ENCODE measurements at places on chromosomes 11 and 22.

- DNase-seq, result no peak
Measured at GRCh38 chr11:45280449-45280848, 5.7 kb downstream of the SYT13 start.

- DNase-seq, result no peak
Measured at GRCh38 chr11:33158596-33159275, 2.5 kb downstream of the CSTF3 start.

DNA sequence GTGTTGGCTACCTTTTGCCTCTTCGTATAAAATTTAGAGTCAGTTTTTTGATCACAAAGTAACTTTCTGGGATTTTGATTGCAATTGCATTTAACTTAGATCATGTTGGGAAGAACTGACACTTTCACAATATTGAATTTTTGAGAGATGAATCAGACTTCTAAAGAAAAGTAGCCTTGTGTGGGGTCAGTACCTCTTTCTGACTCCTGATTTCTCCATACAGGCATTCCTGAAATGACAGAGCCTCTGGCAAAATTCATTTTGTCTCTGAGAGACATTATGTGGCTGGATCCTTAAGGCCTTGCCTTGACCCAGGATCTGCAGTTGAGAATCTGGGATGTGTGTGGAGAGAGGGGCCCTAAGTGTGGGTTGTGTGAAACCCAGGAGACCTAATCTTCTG, 37.8 kb downstream of the PPFIBP2 start:
- DNase-seq, result no peak

GRCh38 chr11:75073459-75074190, 23.1 kb downstream of the OR2AT4 start:
- no peak for DNase-seq

- no peak for DNase-seq
Measured at GRCh38 chr11:131664293-131664692, 293.9 kb downstream of the NTM start.

DNA sequence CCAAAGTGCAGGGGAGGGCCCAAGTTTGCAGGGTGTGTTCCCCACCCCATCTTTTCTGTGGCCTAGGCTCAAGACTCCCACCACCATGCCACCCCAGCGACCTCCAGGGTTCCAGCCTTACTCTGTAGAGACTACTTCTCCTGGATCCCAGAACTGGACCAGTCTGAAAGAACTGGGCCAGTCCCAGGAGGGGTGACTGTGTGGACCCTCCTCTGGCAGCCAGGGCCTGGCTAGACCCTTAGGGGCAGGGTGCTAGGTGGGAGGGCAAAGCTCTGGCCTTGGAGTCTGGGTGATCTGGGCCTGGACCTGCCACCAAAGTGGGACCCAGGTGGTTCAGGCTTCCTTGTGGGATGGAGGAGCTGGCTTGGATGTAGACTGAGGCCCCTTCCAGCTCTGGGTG, 41.8 kb upstream of the ACCSL start:
- no peak for DNase-seq

DNA sequence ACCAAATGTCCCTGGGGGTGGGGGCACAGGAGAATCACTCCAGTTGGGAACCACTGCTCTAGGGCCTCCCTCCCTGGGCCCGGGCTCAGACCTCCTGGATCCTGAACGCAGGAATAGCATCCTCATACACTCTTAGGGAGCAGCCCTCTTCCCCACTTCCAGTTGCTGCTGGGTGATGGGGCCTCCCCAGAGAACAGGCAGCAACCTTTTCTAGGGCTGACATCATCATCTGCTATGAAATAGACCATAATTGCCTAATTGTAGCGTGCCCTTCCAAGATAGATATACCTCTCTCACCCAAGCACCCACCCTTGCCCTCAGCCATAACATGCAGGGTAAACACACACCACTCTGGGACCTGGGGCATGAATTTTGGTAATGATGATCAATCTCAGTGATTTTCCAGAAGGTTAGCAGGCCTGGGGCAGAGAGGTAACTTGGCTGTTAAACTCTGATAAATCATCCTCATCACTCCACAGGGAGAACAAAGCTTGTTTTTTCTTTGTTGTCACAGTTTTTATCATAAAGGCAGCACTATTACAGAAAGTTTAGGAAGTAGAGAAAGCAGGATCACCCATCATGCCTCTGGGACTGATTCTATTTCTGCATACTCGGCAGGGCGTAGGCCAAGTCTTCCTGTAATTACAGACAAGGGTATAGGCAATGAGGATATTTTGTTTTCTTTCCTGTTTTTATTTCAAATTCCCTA, 88.3 kb upstream of the PRDM11 start:
- DNase-seq, result no peak

- no peak for DNase-seq
Measured at GRCh38 chr22:19786264-19786585, 25.6 kb downstream of the TBX1 start.

DNA sequence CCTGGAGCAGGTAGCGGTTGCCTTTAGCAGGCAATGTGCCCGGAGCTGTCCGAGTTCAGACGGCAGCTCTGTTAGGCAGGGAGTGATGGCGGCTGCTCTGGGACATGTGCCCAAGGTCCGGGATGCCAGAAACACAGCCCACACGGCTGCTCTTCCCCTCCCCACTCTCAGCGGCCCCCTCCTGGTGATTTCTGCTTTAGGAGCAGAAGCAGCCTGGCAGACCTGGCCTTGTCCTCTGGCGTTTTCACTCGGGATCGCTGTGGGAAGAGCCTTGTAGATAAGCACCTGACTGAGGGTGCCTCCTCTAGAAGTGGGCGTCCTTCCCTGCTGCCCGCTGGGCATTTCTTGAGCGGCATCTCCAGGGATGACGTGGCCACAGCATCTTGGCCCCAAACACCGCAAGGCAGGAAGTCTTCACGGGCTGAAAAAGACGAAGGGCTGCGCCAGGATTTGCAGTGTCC, 392.2 kb downstream of the TBC1D22A start:
- no peak for DNase-seq

GRCh38 chr11:34860034-34860433, 56.1 kb downstream of the APIP start:
- DNase-seq, result no peak

- no peak for DNase-seq
Measured at GRCh38 chr11:26993965-26994457, at the start of gene FIBIN. FIBIN (plus strand) TSS chr11:26994112; CDS start chr11:26994527, 415 bp downstream.

DNA sequence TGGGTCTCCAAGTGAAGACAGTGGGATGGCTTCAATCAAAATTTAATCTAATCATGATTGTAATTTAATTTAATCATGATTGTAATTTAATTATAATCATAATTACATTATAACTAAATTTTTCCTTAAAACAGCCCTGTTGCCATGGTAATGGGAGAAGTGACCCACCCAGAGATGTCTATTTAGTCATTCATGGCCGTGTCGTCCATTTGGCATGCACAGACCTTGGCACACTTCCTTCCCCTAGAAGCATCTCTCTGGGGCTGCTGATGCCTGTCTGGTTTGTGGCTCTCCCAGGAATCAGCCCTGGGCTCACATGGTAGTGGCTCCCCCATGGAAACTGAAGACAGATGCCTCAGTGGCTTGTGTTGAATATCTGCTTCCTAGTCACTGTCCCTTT, 27.0 kb downstream of the P4HA3 start:
- no peak for DNase-seq

DNA sequence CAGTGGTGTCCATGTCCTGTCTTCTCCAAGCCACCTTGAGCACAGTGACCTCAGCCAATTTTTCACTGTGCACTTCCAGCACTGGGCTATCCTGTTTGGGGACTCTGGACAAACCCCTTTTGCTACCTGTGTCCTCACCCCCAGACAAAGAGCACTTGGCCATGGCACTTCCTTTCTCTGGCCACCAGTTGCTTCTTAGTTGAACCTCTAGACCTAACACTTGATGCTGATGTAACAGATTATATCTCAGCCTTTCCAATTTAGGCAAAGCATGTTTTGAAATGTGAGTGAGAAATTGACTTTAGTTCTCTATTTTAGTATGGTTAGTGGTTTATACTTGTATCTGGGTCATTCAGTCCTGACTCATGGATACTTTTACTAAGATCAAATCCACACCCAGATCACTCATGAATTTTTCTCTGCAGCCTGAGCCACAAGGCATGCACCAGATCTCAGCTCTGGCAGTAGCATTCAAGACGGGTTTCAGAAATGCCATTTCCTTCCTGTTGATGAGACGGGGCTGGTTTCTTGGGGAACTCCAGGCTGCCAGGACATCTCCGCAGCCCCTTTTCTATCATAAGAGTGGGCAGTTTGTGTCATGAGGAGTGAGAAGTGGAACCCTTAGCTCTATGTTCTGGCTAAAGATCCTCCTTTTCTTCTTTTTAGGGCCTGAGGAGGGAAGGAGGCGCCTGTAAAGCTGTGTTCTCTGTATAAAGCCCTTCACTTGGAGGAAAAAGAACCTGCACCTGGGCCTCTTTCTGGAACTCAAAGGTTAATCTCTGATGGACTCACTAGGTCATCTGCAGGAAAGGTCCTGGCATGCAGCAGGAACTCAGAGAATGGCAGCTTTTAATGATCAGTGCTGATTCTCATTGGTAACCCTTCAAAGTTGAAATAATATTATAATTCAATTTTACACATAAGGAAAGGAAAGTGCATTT, 185.6 kb upstream of the TENM4 start:
- no peak for DNase-seq

DNA sequence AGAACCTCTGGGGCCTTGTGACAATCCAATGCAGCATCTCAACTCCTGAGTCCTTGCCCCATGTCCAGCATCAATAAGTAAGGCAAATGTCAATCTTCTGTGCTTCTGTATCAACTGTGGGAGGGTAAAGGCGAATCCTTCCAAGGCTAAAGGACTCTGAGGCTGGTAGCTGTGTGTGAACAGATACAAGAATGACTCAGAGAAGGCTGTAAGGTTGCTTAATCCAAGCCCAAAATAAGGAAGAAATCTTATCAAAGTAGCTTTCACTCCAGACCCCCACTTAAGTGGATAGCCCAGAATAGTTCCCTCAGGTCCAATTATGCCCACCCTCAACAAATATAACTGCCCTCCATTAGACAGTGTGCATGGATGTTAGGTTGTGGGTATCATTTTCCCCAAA, 28.1 kb upstream of the SCGB1A1 start:
- DNase-seq, result no peak

- DNase-seq, result no peak
Measured at GRCh38 chr11:131874070-131874469, 503.7 kb downstream of the NTM start.

- DNase-seq, result no peak
Measured at GRCh38 chr11:20061776-20062175, 98.5 kb downstream of the DBX1 start.

- no peak for DNase-seq
Measured at GRCh38 chr11:72771507-72771906, 19.3 kb upstream of the ARAP1 start.

DNA sequence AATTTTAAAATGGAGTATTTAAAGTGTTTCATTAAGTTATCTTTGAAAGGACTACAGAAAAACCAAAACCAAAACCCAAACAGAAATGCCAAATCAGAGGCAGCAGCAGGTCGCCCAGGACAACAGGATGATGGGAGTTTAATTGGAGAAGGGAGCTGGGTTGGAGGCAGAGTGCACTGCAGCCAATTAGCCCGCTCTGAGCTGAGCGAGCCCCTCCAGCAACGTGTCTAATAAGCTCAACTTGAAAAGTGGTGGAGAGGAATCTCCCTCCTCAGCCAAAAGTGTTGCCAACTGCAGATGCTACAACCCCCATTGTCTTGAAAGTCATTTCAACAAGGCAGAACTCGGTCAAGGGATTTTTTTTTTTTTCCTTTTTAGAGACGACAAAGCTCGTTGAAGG, 323.9 kb downstream of the CADM1 start:
- no peak for DNase-seq

DNA sequence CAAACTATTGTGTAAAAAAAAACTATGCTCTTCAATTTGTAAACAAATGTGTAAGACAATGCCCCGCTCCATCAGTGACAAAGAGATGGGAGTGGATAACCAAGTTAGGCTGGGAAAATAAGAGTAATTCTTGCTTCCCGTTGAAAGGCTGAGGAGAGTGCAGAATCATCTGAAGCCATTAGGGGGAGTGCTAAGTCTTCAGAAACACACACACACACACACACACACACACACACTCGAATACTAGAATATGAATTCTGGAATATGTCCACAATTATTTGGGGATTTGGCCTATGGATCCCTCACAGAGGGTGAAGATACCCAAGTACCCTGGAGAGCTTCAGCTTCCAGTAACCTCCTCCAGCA, 27.8 kb upstream of the ROBO3 start:
- no peak for DNase-seq

GRCh38 chr11:34251589-34251980, 106.2 kb downstream of the ABTB2 start:
- no peak for DNase-seq

- DNase-seq, result no peak
Measured at GRCh38 chr11:119521551-119521950, 98.6 kb upstream of the THY1 start.

GRCh38 chr11:70680781-70681281, 282.5 kb downstream of the CTTN start:
- peak; percentile 45 for DNase-seq

DNA sequence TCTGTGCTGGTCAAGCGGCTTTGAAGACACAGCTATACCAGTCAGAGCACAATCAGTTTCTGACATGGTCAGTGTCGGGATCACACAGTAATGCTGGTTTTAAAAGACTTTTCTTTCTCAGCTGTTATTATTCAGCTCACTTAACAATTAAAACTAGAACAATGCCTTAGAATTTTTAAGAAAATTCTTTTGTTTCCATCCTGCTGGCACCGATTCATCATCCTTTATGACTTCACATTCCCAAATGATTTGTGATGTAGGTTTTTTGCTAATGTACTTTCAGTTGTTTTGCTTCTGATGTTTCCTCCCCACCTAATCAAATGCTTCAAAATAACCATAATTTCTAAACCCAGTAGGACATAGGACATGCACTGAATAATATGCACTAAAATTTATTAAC, 34.5 kb upstream of the OLFML1 start:
- DNase-seq, result no peak

- no peak for DNase-seq
Measured at GRCh38 chr11:46977038-46977813, 40.7 kb downstream of the CSTPP1 start.

GRCh38 chr22:25950111-25950510, 208.1 kb downstream of the MYO18B start:
- DNase-seq, result no peak

GRCh38 chr11:78973876-78974275, 399.2 kb upstream of the NARS2 start:
- DNase-seq, result no peak

DNA sequence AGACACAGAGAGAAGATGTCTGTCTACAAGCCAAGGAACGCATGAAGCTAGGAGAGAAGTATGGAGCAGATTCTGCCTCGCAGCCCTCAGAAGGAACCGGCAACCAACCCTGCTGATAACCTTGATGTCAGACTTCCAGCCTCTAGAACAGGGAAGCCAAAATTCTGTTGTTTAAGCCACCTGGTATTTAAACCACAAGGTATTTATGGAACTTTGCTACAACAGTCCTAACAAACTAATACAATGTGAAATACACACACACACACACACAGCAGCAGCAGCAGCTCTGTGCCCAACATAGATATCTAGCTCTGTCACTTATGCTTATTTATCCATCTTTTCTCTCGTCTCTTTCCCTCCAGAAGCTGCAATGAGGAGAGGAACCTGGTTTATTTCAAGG, 400.0 kb downstream of the ETS1 start:
- no peak for DNase-seq

GRCh38 chr22:19397734-19398104, 33.8 kb downstream of the HIRA start:
- no peak for DNase-seq
